Thoracic aorta (tissue), 2 donors: ENCODE measurements at places on chromosomes 3 and 15.
A peak's percentile ranks its signal among the peaks of the same experiment; 100 is the strongest.

GRCh38 chr3:42556089-42556632 lies 25.6 kb downstream of the SEC22C start:
- no peak overlapping the region for H3K27ac ChIP-seq
- H3K27me3 ChIP-seq = no peaks in the 10 kb centered on the region
- DNase-seq = no peak
- H3K36me3 ChIP-seq = peaks cover 35% of the 10 kb centered on the region

DNA sequence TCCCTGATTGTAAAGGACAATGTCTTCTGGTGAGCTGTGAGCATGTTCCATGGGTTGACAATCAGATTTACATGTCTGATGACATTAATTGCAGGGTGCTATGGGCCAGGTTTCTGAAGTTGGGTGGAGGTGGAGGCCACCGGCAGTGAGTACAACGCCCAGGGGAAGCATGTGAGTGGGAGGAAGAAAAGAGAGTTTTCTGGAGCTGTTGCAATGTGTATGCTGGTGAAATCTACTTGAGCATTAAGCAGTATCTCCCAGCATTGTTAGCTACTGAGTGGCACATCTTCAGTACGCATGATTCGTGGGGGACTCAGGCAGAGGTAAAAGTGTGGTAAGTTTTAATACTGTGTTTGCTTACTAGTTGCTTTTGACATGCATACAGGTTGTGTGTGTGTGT lies 26.6 kb downstream of the TMEM45A start:
- no peaks in the 10 kb centered on the region for H3K27me3 ChIP-seq
- peaks cover 7% of the 10 kb centered on the region for H3K36me3 ChIP-seq
- no peak overlapping the region for H3K27ac ChIP-seq
- H3K4me3 ChIP-seq = no peak overlapping the region
- no peaks in the 10 kb centered on the region for H3K4me1 ChIP-seq

DNA sequence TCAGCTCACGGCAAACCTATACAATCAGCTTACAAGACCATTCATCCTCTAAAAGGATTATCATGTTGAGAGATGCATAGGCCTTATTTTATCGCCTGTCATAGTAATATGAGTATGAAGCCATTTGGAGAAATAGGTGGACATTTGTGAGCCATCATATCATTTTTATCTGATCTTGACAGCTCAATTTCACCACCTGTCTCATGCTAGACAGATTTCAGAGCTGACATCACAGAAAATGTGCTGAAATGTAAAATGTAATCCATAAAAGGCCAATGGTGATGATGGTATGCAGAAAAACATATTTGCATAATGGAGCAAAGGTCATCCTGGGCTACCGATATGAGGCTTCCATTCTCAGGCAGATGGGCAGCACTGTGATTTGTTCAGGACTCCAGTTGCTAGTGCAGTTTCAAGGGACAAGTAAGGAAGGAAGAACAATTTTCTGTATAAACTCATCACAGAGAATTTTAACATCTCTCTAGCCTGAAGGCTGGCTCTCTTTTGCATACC lies 221.5 kb downstream of the ULK4 start:
- H3K4me1 ChIP-seq = no peaks in the 10 kb centered on the region
- no peaks in the 10 kb centered on the region for H3K27me3 ChIP-seq
- no peak for DNase-seq
- no peak overlapping the region for H3K4me3 ChIP-seq
- no peaks in the 10 kb centered on the region for H3K36me3 ChIP-seq

GRCh38 chr3:188431040-188431439 lies 277.1 kb downstream of the LPP start:
- no peak overlapping the region for H3K4me3 ChIP-seq
- peaks cover 63% of the 10 kb centered on the region for H3K4me1 ChIP-seq
- DNase-seq = no peak

DNA sequence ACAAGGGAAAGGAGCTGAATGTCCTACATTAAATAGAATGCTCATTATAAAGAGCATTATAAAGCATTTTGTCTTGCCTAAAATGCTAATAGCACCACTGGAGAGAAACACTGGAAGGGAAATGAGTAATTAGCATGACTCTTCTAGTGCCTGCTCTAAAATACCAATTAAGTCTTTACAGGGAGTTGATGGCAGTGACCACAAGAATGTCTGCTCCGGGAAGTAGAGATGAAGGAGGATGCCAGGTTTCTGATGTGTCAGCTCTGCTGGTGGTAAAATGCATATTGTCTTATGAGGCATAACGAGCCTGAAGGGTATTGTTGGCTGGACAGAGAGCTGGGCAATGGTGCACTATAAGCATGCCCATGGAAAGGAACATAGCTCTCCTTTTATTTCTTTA lies 49.5 kb downstream of the MYLK start:
- no peaks in the 10 kb centered on the region for H3K27me3 ChIP-seq
- H3K27ac ChIP-seq = no peak overlapping the region
- no peak overlapping the region for H3K4me3 ChIP-seq
- H3K4me1 ChIP-seq = no peaks in the 10 kb centered on the region
- no peaks in the 10 kb centered on the region for H3K36me3 ChIP-seq

- H3K4me3 ChIP-seq = no peak overlapping the region
- peaks cover 4% of the 10 kb centered on the region for H3K36me3 ChIP-seq
- no peaks in the 10 kb centered on the region for H3K27me3 ChIP-seq
- no peak for DNase-seq
- H3K27ac ChIP-seq = no peak overlapping the region
Observed at GRCh38 chr3:100563228-100563627, 46.2 kb upstream of the ADGRG7 start.

GRCh38 chr3:100260081-100260684 lies 609 bp upstream of the TBC1D23 start:
- no peaks in the 10 kb centered on the region for H3K36me3 ChIP-seq
- no peaks in the 10 kb centered on the region for H3K27me3 ChIP-seq
- H3K27ac ChIP-seq = peak overlapping the region; percentile 94
- DNase-seq = no peak
- peaks cover 51% of the 10 kb centered on the region for H3K4me1 ChIP-seq
- H3K4me3 ChIP-seq = peak overlapping the region; percentile 99

GRCh38 chr15:64256051-64256450 lies 93.2 kb upstream of the PPIB start:
- H3K4me3 ChIP-seq = no peak overlapping the region
- no peaks in the 10 kb centered on the region for H3K4me1 ChIP-seq
- no peak overlapping the region for H3K27ac ChIP-seq
- H3K27me3 ChIP-seq = no peaks in the 10 kb centered on the region
- H3K36me3 ChIP-seq = peaks cover 3% of the 10 kb centered on the region

GRCh38 chr3:102224171-102224570 lies 210.6 kb upstream of the ZPLD1 start:
- no peak overlapping the region for H3K4me3 ChIP-seq
- no peaks in the 10 kb centered on the region for H3K36me3 ChIP-seq
- H3K27me3 ChIP-seq = no peaks in the 10 kb centered on the region
- no peak overlapping the region for H3K27ac ChIP-seq
- no peak for DNase-seq

DNA sequence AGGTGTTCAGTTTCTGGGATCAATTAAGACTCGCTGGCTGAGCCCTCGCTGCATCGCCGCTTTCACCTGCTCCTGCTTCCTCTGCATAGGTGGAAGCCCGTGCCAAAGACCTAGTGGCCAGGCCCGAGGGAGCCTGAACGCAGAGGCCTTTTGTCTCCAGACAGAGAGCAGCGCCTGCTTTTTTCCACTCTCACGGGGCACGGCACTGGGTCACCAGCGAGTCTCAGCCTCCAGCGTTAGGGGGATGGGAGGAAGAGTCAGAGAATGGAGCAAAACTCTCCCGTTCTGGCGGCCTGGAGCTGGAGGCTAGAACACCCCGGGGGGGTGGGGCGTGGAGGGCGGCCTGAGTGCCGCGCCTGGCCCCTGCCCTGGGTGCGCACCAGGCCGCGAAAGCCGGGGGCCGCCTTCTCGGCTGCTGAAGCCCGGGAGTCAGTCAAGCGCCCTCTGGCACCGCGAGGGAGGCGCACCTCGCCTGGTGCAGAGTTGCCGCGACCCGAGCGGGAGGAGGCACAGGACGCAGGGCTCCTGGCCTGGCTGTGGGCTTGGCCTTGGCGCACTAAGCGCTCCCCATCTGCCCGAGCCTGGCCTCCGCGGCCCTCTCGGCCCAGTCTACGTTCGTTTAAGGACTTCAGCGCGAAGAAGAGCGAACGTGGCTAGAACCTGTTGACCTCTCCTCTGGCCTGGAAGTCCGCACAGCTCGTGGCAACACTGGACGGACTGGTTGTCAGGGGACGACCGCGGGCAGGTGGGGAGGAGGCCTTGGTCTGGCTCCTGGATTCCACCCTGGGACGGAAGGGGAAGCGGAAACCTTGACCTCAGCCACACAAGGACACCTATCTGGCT lies 21.5 kb downstream of the NR2F2 start:
- H3K4me1 ChIP-seq = peaks cover 24% of the 10 kb centered on the region
- DNase-seq = no peak
- H3K27me3 ChIP-seq = no peaks in the 10 kb centered on the region

- no peak overlapping the region for H3K4me3 ChIP-seq
- H3K27me3 ChIP-seq = no peaks in the 10 kb centered on the region
- DNase-seq = no peak
- no peak overlapping the region for H3K27ac ChIP-seq
Observed at GRCh38 chr3:45024542-45025255, 1.4 kb upstream of the CLEC3B start.

- H3K36me3 ChIP-seq = no peaks in the 10 kb centered on the region
- H3K4me3 ChIP-seq = no peak overlapping the region
- H3K27ac ChIP-seq = no peak overlapping the region
- peaks cover 19% of the 10 kb centered on the region for H3K4me1 ChIP-seq
- H3K27me3 ChIP-seq = no peaks in the 10 kb centered on the region
- no peak for DNase-seq
Observed at GRCh38 chr15:42711746-42712145, 25.2 kb downstream of the CDAN1 start.

- H3K27ac ChIP-seq = no peak overlapping the region
- no peaks in the 10 kb centered on the region for H3K4me1 ChIP-seq
- H3K36me3 ChIP-seq = no peaks in the 10 kb centered on the region
- H3K4me3 ChIP-seq = no peak overlapping the region
- no peaks in the 10 kb centered on the region for H3K27me3 ChIP-seq
Observed at GRCh38 chr3:46705751-46706552, 4.8 kb downstream of the TMIE start.

GRCh38 chr3:179234199-179234598 lies 16.7 kb downstream of the KCNMB3 start:
- DNase-seq = no peak
- H3K4me3 ChIP-seq = no peak overlapping the region
- H3K36me3 ChIP-seq = peaks cover 12% of the 10 kb centered on the region
- H3K27ac ChIP-seq = no peak overlapping the region
- no peaks in the 10 kb centered on the region for H3K27me3 ChIP-seq

GRCh38 chr15:70494852-70495571 lies 268.3 kb downstream of the UACA start:
- DNase-seq = no peak
- no peak overlapping the region for H3K27ac ChIP-seq
- H3K27me3 ChIP-seq = no peaks in the 10 kb centered on the region
- H3K4me1 ChIP-seq = no peaks in the 10 kb centered on the region
- no peak overlapping the region for H3K4me3 ChIP-seq

DNA sequence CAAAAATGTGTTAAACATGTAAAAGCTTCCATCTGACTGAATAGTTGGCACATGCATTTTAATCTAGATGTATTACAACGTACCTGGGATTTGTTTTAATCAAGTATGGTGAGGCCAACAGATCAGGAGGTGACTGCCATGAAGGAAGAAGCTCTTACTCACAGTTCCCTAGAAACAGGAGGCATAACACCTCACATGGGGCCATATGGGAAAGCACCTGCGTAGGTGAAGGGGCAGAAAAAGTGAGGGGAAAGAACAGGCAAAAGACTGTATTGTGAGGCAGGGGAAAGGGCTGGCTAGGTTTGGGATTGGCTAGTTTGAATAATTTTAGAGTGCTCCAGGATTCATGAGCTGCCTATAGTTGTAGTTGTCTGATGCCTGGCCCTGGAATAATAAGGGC lies 9.6 kb downstream of the SQOR start:
- H3K4me1 ChIP-seq = peaks cover 60% of the 10 kb centered on the region
- H3K4me3 ChIP-seq = no peak overlapping the region
- H3K36me3 ChIP-seq = no peaks in the 10 kb centered on the region
- DNase-seq = no peak

DNA sequence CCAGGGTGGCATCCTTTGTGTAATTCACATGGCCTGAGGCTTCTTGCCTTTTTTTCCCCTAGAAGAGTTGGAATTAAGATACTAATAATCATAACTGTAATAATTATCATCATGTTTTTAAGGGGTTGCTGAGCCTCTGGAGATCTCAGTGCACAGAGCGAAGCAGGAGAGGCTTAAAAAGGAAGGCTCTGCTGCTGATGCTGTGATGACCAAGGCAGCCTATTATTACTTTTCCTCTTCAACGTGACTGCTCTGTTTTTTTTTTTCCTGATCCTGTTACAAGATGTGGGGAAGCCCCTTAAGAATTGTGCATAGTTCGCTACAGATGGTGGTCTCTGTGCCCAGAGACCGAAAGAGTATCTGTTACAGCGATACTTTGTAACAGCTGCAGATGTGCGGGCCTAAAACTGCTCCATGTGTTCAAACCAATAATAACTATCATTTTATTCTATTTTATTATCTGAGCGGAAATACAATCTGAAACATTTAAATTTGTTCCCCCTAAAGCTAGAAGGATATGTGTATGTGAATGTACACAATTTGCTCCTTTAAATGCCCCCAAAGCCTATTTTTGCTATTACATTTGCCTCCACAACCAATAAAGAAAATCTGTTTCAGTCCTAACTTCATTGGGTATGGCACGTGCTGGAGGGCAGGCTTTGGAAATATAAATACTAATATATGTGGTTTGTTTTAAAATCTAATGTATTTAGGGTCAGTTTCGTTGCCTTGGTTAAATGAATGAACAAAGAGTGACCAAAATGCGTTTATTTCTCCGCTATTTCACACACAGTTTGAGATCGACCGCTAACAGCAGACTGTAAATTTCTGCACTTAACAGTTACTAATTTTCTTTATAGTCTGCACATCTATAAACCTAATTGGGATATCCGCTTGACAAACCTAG lies 4.6 kb downstream of the SHOX2 start:
- no peak overlapping the region for H3K27ac ChIP-seq

GRCh38 chr3:12155828-12156227 lies 2.9 kb downstream of the TIMP4 start:
- no peak for DNase-seq
- H3K4me3 ChIP-seq = no peak overlapping the region
- peaks cover 58% of the 10 kb centered on the region for H3K4me1 ChIP-seq
- peaks cover 25% of the 10 kb centered on the region for H3K36me3 ChIP-seq
- H3K27ac ChIP-seq = peak overlapping the region; percentile 63

GRCh38 chr3:168285506-168285905 lies 189.8 kb upstream of the GOLIM4 start:
- DNase-seq = no peak
- no peaks in the 10 kb centered on the region for H3K27me3 ChIP-seq
- H3K36me3 ChIP-seq = no peaks in the 10 kb centered on the region
- no peak overlapping the region for H3K4me3 ChIP-seq
- no peak overlapping the region for H3K27ac ChIP-seq

- H3K4me3 ChIP-seq = no peak overlapping the region
- no peak for DNase-seq
- H3K27me3 ChIP-seq = no peaks in the 10 kb centered on the region
Observed at GRCh38 chr3:126887686-126888085, 95.2 kb upstream of the PLXNA1 start.

- no peak for DNase-seq
- H3K4me3 ChIP-seq = no peak overlapping the region
- no peaks in the 10 kb centered on the region for H3K36me3 ChIP-seq
- no peaks in the 10 kb centered on the region for H3K4me1 ChIP-seq
- H3K27me3 ChIP-seq = no peaks in the 10 kb centered on the region
- no peak overlapping the region for H3K27ac ChIP-seq
Observed at GRCh38 chr15:70533931-70534742, 229.2 kb downstream of the UACA start.

- H3K4me3 ChIP-seq = no peak overlapping the region
- DNase-seq = no peak
- H3K27me3 ChIP-seq = no peaks in the 10 kb centered on the region
- no peaks in the 10 kb centered on the region for H3K36me3 ChIP-seq
- H3K27ac ChIP-seq = no peak overlapping the region
Observed at GRCh38 chr15:52480990-52481389, 47.7 kb downstream of the MYO5A start.
